ENCODE measurements at places on chromosomes 1 and 21.
A peak's percentile ranks its signal among the peaks of the same experiment; 100 is the strongest.

GRCh38 chr1:6996371-6996770 is 211.1 kb downstream of the CAMTA1 start:
- no peak for DNase-seq

DNA sequence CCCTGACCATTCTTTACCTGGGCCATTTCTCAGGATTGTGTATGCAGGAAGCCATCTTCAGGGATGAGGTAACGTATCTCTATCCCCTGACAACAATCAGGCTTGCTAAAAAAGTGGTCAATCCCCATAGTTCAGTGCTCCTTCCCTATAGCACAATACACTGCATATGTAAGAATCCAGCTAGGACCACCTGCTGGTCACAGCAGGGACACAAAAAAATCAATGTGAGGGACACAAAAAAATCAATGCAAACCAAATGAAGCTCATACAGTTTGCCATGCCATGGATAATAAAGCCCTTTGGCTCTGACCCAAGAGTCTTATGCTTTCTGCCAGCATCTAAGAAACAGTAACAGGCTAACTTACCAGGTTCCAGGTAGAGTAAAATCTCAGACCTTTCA is 16.3 kb downstream of the ACBD6 start:
- no peak for DNase-seq

DNA sequence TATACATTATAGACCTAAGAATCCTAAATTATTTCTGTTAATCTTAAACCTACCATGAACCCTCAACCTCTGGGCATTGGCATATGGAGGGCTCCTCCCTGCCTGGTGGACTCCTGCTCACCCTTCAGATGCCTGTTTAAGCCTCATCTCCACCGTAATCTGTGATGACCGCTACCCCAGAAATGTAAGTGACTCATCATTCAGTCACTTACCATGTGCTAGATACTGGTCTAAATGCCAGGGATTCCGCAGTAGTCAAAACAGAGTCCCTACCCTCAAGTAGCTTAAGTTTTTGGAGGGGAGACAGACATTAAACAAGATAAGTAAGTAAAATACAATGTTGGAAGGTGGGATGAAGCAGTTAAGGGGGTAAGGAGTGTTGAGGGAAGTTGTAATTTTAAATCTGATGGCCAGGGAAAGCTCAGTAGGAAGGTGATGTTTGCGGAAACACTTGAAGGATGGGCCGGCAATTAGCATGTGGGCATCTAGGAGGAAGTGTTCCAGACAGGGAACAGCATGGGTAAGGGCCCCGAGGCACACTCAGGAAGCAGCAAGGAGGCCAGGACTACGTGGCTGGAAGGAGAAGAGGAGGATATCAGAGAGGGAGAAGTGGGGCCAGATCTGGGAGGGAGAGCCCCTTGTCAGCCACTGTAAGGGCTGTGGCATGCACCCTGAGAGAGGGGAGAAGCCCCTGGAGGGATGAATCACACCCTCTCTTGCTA is 141.7 kb upstream of the HOOK1 start:
- no peak for DNase-seq

GRCh38 chr1:233364026-233364425 is 36.5 kb downstream of the MAP3K21 start:
- no peak for DNase-seq

DNA sequence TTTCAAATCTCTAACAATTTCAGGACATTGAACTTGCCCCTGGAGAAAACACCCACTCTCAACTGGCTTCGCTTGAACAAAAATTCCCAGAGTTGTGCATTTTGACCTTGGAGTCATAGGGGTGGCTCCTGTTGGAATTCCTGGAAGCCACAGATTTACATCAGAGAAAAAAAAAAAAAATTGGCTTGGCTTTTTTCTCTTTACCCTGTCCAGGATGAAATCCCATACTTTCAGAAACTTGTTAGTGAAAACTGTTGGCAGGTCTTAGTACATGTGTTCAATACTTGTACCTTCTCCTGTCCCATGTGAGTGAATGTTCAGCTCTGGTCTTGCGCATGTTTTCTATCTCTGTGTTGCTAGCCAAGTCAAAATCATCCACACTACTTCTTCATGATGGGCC is 228.8 kb downstream of the TGFB2 start:
- DNase-seq: no peak

DNA sequence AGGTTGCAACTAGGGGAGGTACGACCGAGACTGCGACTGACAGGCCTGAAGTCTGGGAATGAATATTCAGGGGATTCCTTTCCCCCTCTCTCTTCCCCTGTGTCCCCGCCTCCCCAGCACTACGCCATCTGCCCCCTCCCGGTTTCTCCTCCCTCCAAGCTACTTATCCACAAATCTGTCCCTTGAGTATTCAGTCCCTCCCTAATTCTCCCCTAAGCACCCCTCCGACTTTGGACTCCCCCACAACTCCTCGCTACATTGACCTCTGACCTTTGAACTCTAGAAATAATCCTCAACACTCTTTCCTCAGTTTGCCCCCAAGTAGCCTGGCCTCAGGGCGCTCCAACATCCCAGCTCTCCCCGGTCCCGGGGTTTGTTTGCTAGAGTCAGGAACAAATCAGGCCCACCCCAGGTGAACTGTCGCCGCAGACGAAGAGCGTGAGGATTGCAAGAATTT is 393 bp downstream of the LYSMD1 start:
- DNase-seq: peak; percentile 9

GRCh38 chr1:6591644-6592043 is 11.0 kb downstream of the KLHL21 start:
- DNase-seq: no peak

DNA sequence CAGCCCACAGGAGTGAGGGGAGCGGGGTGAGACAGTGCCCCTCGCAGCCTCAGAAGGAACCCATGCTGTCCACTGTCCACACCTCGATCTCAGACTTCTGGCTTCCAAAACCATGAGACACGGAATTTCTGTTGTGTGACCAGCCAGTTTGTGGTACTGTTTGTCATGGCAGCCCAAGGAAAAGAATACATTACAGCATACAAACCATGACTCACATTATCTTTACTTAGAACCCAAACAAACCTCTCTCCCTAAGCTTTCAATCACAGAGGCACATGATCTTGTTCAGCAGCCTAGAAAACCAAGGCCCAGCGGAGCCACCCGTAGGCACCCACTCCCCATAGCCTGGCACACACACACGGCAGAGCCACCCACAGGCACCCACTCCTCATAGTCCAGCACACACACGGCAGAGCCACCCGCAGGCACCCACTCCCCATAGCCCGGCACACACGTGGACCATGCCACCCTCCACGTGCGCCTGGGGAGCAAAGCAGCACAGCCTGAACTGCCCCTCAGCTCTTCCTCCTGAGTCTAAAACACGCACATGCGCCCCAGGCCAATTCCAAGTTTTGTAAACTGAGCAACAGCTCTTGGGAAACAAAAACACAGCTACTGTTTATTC is 458 bp upstream of the KRTAP10-4 start:
- DNase-seq: no peak

DNA sequence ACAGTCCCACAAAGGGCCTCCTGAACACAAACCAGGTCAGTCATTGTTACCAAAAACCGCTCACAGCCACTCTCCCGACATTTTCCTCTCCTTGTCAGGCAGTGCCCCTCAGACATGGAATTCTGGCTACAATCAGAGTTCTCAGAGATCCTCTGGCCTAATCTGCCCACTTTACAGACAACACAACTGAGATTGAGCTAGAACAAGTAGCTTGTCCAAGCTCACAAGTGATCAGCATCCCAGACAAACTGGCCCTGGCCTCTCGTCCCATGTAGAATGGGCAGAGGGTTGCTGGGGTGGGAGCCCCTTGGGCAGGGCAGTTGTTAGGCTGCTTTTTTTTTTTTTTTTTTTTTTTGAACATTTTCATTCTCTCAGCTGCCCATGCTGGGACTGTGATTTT is 57.2 kb downstream of the KCNN3 start:
- DNase-seq: no peak

- no peak for DNase-seq
Measured at GRCh38 chr1:59005491-59006288, 221.8 kb upstream of the JUN start.

GRCh38 chr1:119101563-119101962 is 38.9 kb downstream of the WARS2 start:
- no peak for DNase-seq

- DNase-seq: no peak
Measured at GRCh38 chr1:15355968-15356625, 53.6 kb upstream of the EFHD2 start.

GRCh38 chr1:55284856-55285255 is 69.7 kb upstream of the USP24 start:
- no peak for DNase-seq

DNA sequence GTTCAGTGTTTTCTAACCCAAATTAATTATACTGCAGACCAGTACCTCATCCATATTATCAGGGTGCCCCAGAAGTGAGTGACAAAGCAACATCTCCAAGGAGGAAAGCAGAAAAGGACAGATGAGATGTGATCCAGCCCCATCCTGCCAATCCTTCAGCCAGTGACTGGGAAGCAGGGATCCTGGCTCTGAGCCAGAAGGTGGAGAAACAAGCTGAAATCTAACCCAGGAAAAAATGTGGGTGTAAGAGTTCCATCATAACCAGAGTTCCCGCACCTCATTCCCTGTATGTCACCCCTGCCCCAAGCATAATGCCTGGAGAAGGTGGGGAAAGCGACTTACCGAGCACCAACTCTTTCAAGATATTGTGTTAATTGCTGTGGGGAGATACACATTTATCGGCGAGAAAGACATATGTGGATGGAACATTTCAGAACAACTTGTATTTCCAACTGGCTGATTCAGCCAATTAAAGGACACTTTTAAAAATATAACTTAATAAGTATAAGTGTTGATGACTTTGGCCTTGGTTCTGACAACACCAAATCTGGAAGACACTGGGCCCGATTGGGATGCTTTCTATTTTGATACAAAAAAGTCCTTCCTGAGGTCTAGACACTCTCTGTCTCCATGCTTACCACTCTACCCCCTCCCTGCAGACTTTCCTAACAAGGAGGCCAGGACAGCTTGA is 14.9 kb downstream of the PLEKHA6 start:
- DNase-seq: no peak

DNA sequence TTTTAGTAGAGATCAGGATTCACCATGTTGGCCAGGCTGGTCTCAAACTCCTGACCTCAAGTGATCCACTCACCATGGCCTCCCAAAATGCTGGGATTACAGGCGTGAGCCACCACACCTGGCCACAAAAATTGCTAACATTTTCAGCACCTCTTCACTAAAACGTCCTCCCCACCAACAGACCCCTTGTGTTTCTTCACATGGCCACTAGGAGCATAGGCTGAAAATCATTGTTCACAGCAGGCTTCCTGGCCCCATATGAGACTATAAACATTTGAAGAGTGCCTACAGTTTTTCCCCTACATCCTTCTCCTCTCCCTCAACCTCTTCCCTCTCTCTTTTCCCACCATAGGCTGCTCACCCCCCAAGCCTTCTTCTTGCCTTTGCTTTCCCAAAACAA is 28.0 kb upstream of the SFPQ start:
- no peak for DNase-seq

DNA sequence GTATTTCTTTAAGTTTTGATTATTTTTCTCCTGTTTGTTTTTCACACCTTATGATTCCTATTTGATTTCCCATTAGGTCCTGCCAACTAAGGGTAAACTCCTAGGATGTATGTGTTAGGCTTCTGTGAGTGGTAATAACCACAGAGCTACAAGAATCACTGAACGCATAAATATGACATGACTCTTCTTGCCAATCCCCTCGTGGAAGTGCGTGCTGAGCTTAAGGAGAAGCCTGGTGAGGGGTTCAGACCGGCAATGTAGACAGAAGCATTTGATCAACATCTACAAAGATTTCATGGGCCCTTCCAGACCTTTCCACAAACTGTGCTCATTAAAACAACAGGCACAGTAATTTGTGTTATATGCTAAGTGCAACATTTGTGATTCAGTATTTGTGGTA is 273.8 kb upstream of the SNX7 start:
- DNase-seq: no peak

DNA sequence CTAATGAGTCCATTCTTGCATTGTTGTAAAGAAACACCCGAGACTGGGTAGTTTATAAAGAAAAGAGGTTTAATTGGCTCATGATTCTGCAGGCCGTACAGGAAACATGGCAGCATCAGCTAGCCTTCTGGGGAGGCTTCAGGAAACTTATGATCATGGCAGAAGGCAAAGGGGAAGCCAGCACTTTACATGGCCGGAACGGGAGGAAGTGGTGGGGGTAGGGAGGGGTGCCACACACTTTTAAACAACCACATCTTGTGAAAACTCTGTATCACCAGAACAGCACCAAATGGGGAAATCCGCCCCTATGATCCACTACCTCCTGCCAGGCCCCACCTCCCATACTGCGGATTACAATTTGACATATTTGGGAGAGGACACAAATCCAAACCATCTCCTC is 43.9 kb downstream of the NOS1AP start:
- DNase-seq: no peak

GRCh38 chr1:66692681-66693080 is 59.6 kb upstream of the DYNLT5 start:
- no peak for DNase-seq

DNA sequence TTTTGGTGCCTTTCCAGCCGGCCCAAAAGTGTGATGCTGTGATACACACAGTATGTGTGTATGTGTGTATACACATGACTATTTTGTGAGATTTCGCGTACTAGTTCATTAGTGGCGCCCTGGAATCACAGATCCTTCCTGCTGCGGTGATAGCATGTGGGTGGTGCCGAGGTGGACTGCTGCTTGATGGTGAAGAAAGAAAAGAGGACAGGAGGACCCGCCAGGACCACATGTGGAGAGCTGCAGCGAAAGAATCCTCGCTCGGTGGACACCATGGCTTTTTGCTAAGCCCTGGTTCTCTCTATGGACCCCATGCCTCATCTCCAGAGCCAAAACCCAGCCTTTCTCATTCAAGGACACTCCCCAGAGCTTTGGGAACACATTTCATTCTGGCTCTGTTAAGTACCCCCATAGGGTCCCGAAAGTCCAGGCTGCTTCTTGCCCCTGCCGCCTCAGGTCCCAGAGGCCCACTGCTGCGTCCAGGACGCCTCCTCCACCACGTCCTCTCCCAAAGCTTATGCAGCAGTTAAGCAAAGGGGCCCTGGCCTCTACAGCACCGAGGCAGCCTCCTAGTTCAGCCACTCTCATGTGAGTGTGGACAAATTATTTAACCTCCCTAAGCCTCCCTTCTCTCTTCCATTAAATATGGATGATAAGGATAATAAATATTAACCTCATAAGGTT is 32.8 kb upstream of the COX20 start:
- DNase-seq: no peak

- DNase-seq: no peak
Measured at GRCh38 chr1:65346190-65346589, 36.8 kb downstream of the DNAJC6 start.

- no peak for DNase-seq
Measured at GRCh38 chr1:108892356-108893140, 15.8 kb downstream of the GPSM2 start.

- DNase-seq: no peak
Measured at GRCh38 chr1:25193229-25193628, 39.1 kb downstream of the SYF2 start.

GRCh38 chr1:18999359-18999758 is 42.9 kb upstream of the IFFO2 start:
- DNase-seq: no peak

DNA sequence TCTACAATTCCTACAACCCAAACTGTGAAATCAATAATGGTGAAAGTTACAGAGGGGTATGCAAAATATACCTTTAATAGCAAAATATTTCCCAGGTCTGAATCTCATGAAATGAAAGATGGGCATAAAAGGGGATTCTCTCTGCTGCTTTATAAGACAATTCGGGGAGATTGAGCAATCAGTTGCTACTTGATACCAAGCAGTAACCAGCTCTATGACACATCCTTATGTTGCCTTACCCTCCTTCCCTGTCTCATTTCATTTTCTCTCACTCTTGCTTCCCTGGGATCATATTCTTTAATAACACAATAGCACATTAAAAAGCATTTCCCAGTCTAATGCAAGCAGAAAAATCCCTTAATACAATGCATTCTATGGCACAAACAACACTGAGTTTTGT is 29.0 kb downstream of the ZSWIM5 start:
- no peak for DNase-seq
